ENCODE measurements at places on chromosomes 4 and X. TPM values are rescaled to one million over a fixed set of nuclear protein-coding genes. Genes with fewer than 3 reads are reported as not detected.

MND1 gene
- total RNA-seq = 0.27 TPM

SLC34A2 gene
- total RNA-seq = not detected

SHROOM4 gene
- not detected for total RNA-seq

GAGE12H gene
- not detected for total RNA-seq

DNA sequence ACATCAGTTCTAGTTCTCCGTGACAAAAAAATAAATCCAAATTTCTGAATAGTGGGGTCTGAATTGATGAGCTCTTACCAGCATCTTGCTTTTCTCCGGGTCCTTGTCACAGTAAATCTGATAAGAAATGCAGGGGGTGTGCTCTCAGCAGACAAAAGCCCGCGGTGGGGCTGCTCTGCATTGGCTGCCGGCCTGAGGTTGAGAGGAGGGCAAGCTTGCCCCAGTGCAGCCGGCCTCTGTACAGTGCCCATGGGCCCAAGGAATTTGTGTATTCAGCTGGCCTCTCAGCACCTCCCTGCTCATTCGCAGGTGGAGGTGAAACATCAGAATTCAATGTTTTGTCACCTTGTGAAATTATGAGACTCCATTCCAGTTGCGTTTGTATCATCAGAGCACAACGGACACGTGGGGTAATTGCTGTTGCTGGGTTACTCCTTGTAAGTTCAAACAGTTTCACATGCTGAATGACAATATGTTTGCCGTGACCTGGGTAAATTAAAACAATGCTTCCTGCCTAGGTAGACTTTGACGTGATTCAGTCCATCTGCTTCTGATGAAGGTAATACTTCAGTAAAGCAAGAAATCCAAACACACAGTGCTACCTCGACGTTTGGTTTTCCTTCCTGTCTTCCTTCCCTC is 596.4 kb downstream of the MID1IP1 start:
- no peak overlapping the region for H3K27ac ChIP-seq
- no peaks in the 10 kb centered on the region for H3K4me1 ChIP-seq
- no peak overlapping the region for H3K4me3 ChIP-seq
- no peak for DNase-seq

DNA sequence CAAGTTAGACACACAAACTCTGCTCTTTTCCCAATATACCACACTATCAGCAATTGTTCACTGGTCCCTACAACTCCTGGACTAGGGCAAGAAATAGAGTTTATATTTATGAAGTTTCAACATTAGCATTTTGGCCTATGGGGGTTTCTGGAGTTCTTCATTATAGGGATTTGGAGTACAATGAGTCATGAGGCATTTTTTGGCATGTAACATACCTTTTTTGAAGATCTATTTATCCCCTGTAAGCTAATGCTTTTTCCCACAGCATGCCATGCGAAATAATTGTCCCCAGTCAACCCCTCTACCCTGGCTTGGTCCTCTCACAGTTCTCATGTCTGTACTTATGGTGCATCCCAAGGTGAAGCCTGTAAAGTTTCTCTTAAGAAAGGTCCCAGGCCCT is 36.7 kb upstream of the EDA2R start:
- H3K27me3 ChIP-seq = no peaks in the 10 kb centered on the region
- H3K4me3 ChIP-seq = no peak overlapping the region
- H3K4me1 ChIP-seq = no peaks in the 10 kb centered on the region
- no peak for DNase-seq
- H3K36me3 ChIP-seq = no peaks in the 10 kb centered on the region

Measured in activated B cell treated with CpG ODN at 0.5 μM for 24 hours (primary cell).